ENCODE measurements at places on chromosomes 4 and X. TPM values are rescaled to one million over a fixed set of nuclear protein-coding genes. Genes with fewer than 3 reads are reported as not detected.
A peak's percentile ranks its signal among the peaks of the same experiment; 100 is the strongest.

- H3K4me1 ChIP-seq, result peaks cover 18% of the 10 kb centered on the region
- peak; percentile 76 for DNase-seq
- H3K27me3 ChIP-seq, result no peaks in the 10 kb centered on the region
- no peaks in the 10 kb centered on the region for H3K36me3 ChIP-seq
Observed at GRCh38 chr4:18689308-18690115, 668.0 kb upstream of the LCORL start.

DNA sequence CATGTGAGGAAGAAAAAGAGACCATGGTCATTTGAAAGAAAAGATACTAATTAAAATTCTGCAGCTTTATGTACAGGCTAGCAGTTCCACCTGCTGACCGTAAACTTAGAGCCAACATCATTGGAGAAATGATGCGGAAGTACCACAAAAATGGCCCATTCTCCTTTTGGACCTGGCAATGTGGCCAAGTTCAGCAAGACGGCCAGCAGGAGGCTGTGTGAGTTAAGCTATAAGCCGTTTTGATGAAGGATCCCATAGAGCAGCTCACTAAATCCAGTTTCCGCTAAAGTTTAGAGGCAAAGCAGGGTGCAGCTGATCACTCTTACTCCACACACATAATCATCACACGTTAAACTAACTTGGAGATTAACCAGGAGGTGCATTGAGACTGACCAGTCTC is 133.8 kb downstream of the LDB2 start:
- peak; percentile 19 for DNase-seq
- H3K4me3 ChIP-seq, result no peak overlapping the region
- no peak overlapping the region for H3K27ac ChIP-seq
- no peaks in the 10 kb centered on the region for H3K4me1 ChIP-seq

- no peak overlapping the region for H3K4me3 ChIP-seq
- H3K36me3 ChIP-seq, result no peaks in the 10 kb centered on the region
- peaks cover 7% of the 10 kb centered on the region for H3K4me1 ChIP-seq
- H3K27ac ChIP-seq, result no peak overlapping the region
Observed at GRCh38 chr4:52664479-52664878, 5.4 kb upstream of the USP46 start.

CXCL9 gene
- not detected for total RNA-seq

DNA sequence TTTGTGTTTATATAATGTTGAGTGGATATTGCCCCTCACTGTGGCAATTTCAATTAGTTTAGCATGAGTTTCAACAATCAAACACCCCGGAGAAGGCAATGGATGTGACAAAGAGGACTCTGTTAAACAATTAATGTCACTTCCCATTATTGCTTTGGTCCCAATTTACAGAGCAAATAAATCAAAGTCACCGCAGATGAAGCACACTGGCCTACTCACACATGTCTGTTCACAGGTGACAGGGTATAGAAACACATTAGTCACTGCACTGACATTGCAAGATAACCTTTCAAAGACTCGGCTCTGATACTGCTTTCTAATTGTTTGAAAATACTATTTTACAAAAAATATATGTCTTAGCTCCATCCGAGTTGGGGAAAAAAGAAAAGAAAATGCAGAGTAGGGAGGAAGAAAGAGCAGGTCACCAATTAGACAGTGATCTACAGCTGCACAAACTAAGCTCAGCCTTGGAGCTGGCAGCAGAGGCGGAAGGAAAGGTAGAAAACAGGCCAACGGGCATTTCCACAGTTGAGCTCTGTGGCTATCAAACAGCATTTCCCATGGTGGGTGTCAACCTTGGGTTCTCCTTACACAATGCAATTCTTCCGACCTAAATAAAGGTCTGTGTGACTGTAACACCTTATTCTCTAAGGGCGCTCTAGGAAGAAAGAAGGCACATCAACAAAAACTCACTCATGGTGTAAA is 53.9 kb downstream of the PPARGC1A start:
- H3K36me3 ChIP-seq, result no peaks in the 10 kb centered on the region
- no peak for DNase-seq
- H3K27me3 ChIP-seq, result no peaks in the 10 kb centered on the region

GRCh38 chrX:44889824-44890223 is 16.8 kb downstream of the KDM6A start:
- no peaks in the 10 kb centered on the region for H3K36me3 ChIP-seq
- no peak overlapping the region for H3K27ac ChIP-seq
- no peak overlapping the region for H3K4me3 ChIP-seq

PLP1 gene
- not detected for total RNA-seq

GRCh38 chr4:95761426-95761825 is 78.5 kb upstream of the PDHA2 start:
- peak; percentile 92 for DNase-seq
- H3K4me1 ChIP-seq, result peaks cover 33% of the 10 kb centered on the region
- H3K27ac ChIP-seq, result peak overlapping the region; percentile 48
- no peaks in the 10 kb centered on the region for H3K36me3 ChIP-seq
- H3K4me3 ChIP-seq, result no peak overlapping the region

FGFBP2 gene
- total RNA-seq, result not detected

DNA sequence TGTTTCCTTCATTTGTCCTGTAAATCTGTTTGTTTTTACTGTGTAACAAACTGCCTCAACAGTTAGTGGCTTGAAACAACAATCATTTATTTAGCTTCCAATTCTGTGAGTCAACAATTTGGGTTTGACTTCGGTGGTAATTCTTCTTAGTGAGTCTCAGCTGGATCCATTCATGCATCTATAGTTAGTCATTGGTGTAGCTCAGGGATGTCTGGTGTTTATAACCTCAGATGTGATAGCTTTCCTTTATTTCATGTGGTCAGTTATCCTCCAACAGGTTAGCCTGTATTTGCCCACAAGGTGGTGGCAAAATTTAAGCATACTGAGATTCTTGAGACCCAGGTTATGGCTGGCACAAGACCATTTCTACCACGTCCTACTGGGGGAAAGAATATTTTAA is 1267.2 kb downstream of the RAPGEF2 start:
- no peak overlapping the region for H3K27ac ChIP-seq
- DNase-seq, result peak; percentile 58
- H3K4me3 ChIP-seq, result no peak overlapping the region
- H3K36me3 ChIP-seq, result no peaks in the 10 kb centered on the region

DNA sequence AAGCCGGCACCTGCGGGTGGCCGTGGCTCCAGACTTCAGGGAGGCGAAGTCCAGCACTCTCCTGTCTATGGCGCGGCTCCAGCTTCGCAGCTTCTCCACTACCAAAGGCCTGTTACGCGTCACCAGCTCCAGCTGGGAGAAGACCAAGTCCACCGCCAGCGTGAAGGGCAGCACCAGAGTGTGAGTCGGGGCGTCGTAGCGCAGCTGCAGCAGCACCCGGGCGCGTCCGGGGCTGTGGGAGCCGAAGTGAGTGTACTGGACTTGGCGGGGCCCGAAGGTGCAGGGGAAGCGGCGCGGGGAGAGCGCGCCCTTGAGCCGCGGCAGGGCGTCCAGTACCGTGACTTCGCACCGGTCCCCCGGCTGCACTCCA is 444 bp downstream of the FREM3 start:
- peaks cover 49% of the 10 kb centered on the region for H3K27me3 ChIP-seq
- H3K4me3 ChIP-seq, result no peak overlapping the region
- H3K4me1 ChIP-seq, result no peaks in the 10 kb centered on the region
- H3K36me3 ChIP-seq, result no peaks in the 10 kb centered on the region

LAP3 gene
- 63.8 TPM for total RNA-seq

- H3K36me3 ChIP-seq, result no peaks in the 10 kb centered on the region
- peak; percentile 88 for DNase-seq
- no peak within 1 kb of the TSS for H3K4me3 ChIP-seq
- H3K27ac ChIP-seq, result no peak within 1 kb of the TSS
Observed at GRCh38 chrX:129982300-129983251, at the start of gene BCORL1. Gene BCORL1 (plus strand): TSS chrX:129982635. CDS start chrX:130005232, 22,597 bp downstream.

- no peaks in the 10 kb centered on the region for H3K36me3 ChIP-seq
- H3K4me1 ChIP-seq, result no peaks in the 10 kb centered on the region
- H3K4me3 ChIP-seq, result no peak overlapping the region
Observed at GRCh38 chr4:159212675-159213293, 109.9 kb downstream of the RAPGEF2 start.

LPAR4 gene
- total RNA-seq, result not detected

DUX4 gene
- total RNA-seq, result not detected

GRCh38 chr4:140595065-140595464 is 26.3 kb upstream of the UCP1 start:
- H3K4me1 ChIP-seq, result no peaks in the 10 kb centered on the region
- no peak overlapping the region for H3K4me3 ChIP-seq
- DNase-seq, result peak; percentile 61
- H3K27ac ChIP-seq, result no peak overlapping the region

SPANXD gene
- total RNA-seq, result not detected

F11 gene
- total RNA-seq, result not detected

DNA sequence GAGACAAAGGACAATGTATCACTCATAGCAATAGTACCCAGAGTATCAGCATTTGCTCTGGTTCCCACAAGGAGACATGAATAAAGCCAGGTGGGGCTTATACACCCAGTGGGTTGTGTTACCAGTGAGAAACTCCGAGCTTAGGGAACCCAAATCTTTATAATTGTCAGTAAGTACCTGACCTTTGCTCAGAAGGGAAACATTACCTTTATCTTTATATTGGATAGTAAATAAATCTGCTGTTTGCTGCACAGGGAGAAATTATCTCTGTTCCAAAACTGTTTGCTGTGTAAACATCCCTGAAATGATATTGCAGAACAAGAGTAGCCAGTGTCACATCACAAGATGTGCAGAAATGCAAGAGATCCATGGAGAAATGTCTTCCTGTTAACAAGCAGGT is 12.1 kb upstream of the SLAIN2 start:
- H3K4me1 ChIP-seq, result peaks cover 54% of the 10 kb centered on the region
- peak overlapping the region; percentile 85 for H3K27ac ChIP-seq
- H3K27me3 ChIP-seq, result no peaks in the 10 kb centered on the region
- H3K36me3 ChIP-seq, result no peaks in the 10 kb centered on the region
- peak; percentile 32 for DNase-seq

- H3K27ac ChIP-seq, result no peak overlapping the region
- H3K36me3 ChIP-seq, result no peaks in the 10 kb centered on the region
- no peaks in the 10 kb centered on the region for H3K4me1 ChIP-seq
- DNase-seq, result peak; percentile 55
- no peak overlapping the region for H3K4me3 ChIP-seq
- H3K27me3 ChIP-seq, result no peaks in the 10 kb centered on the region
Observed at GRCh38 chrX:5086388-5086787, 1142.3 kb downstream of the NLGN4X start.

SOWAHB gene
- 6.3 TPM for total RNA-seq

DNA sequence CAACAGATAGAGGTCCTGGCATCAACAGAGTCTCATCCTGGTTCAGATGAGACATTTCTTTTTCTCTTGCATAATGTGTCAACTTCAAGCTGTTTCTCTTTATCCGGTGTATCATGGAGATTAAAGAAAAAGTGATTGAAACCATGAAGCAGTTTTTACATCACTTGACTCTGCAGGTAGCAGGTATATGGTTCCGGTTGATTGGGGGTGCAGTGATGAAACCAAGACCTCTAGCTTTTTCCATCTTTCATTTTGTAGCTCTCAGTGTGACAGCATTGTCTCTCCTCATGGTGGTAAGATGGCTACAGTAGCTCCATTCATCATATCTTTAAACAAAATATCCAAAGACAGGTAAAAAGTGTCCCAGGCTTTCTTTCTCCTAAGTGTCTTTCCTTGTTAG is 2.4 kb upstream of the HOPX start:
- peaks cover 24% of the 10 kb centered on the region for H3K4me1 ChIP-seq
- no peaks in the 10 kb centered on the region for H3K36me3 ChIP-seq
- no peaks in the 10 kb centered on the region for H3K27me3 ChIP-seq
- no peak for DNase-seq
- H3K4me3 ChIP-seq, result no peak overlapping the region

- no peaks in the 10 kb centered on the region for H3K4me1 ChIP-seq
- no peaks in the 10 kb centered on the region for H3K27me3 ChIP-seq
- no peaks in the 10 kb centered on the region for H3K36me3 ChIP-seq
- H3K27ac ChIP-seq, result no peak overlapping the region
- no peak overlapping the region for H3K4me3 ChIP-seq
Observed at GRCh38 chrX:41730081-41730480, 6.1 kb downstream of the GPR82 start.

- H3K4me1 ChIP-seq, result no peaks in the 10 kb centered on the region
- H3K27ac ChIP-seq, result no peak overlapping the region
- no peaks in the 10 kb centered on the region for H3K36me3 ChIP-seq
- H3K27me3 ChIP-seq, result no peaks in the 10 kb centered on the region
Observed at GRCh38 chr4:100461807-100462605, 55.8 kb downstream of the EMCN start.

- no peaks in the 10 kb centered on the region for H3K36me3 ChIP-seq
- no peak for DNase-seq
- no peaks in the 10 kb centered on the region for H3K27me3 ChIP-seq
- no peak overlapping the region for H3K4me3 ChIP-seq
Observed at GRCh38 chr4:140198942-140199341, 45.0 kb upstream of the MAML3 start.

GRCh38 chr4:8537041-8537461 is 43.1 kb upstream of the GPR78 start:
- no peaks in the 10 kb centered on the region for H3K36me3 ChIP-seq
- H3K4me1 ChIP-seq, result peaks cover 73% of the 10 kb centered on the region
- H3K27ac ChIP-seq, result peak overlapping the region; percentile 91
- no peaks in the 10 kb centered on the region for H3K27me3 ChIP-seq
- no peak overlapping the region for H3K4me3 ChIP-seq

BEX2 gene
- 2.8 TPM for total RNA-seq

DNA sequence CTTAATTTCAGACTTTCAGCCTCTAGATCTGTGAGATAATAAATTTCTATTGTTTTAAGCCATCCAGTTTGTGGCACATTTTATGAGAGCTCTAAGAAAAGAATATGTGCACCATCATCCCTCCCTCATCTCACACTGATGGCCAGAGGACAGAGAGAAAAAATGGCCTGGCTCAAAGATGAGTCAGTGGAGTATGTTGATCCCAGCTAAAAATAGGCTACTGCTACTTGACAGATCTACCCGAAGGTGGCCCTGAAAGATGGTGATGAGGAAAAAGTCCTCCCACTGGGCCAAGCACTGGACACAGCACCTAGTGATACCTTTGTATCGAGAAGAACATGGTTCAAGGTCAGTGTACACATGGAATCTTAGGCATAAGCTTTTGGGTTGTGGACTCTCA is 38.2 kb upstream of the DCTD start:
- no peak overlapping the region for H3K4me3 ChIP-seq
- H3K36me3 ChIP-seq, result no peaks in the 10 kb centered on the region
- no peaks in the 10 kb centered on the region for H3K4me1 ChIP-seq
- H3K27me3 ChIP-seq, result no peaks in the 10 kb centered on the region
- H3K27ac ChIP-seq, result no peak overlapping the region

SSX4B gene
- not detected for total RNA-seq

OTUD6A gene
- not detected for total RNA-seq

CFAP99 gene
- total RNA-seq, result 1.3 TPM

DNA sequence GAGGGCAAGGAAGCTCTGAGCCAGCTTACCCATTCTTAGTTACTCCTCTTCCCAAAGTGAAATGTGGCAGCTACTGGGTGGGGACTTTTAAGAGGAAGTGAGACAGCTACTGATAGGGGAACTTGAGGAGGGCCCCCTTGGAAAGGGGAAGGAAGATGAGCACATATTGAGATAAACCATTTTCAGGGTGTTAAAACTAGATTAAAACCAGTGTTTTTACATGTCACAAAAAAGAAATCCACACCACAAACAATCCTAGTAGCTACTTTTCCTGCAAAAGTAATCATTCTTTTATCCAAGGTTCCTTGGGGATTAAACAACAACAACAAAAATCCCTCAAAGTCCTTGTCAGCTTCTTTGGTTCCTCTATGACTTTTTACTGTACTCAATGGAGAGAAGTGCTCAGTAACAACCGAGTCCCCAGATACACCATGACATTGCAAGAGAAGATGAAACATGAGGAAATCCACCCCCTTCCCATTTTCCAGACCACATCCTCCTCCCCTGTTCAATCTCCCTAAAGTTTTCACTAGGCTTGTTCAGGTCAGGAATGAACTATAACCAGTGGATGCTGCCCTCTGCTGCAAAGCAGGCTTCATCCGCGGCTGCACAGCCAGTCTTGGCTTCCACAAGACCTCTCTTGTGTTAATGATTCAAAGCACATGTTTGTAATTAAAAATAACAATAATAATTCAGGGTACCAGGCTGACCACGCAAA is 113.5 kb upstream of the TMEM164 start:
- no peak overlapping the region for H3K4me3 ChIP-seq
- H3K36me3 ChIP-seq, result no peaks in the 10 kb centered on the region
- H3K27ac ChIP-seq, result no peak overlapping the region
